Activated T-cell treated with anti-CD3 and anti-CD28 coated beads, Interleukin-2, amount 50 U/mL, for 24 hours (primary cell): ENCODE measurements at places on chromosomes 11 and 22.

- peak; percentile 29 for DNase-seq
Measured at GRCh38 chr11:5380740-5381342, 2.8 kb upstream of the OR51M1 start.

GRCh38 chr11:105861225-105861624 lies 160.8 kb downstream of the MSANTD4 start:
- DNase-seq, result no peak

DNA sequence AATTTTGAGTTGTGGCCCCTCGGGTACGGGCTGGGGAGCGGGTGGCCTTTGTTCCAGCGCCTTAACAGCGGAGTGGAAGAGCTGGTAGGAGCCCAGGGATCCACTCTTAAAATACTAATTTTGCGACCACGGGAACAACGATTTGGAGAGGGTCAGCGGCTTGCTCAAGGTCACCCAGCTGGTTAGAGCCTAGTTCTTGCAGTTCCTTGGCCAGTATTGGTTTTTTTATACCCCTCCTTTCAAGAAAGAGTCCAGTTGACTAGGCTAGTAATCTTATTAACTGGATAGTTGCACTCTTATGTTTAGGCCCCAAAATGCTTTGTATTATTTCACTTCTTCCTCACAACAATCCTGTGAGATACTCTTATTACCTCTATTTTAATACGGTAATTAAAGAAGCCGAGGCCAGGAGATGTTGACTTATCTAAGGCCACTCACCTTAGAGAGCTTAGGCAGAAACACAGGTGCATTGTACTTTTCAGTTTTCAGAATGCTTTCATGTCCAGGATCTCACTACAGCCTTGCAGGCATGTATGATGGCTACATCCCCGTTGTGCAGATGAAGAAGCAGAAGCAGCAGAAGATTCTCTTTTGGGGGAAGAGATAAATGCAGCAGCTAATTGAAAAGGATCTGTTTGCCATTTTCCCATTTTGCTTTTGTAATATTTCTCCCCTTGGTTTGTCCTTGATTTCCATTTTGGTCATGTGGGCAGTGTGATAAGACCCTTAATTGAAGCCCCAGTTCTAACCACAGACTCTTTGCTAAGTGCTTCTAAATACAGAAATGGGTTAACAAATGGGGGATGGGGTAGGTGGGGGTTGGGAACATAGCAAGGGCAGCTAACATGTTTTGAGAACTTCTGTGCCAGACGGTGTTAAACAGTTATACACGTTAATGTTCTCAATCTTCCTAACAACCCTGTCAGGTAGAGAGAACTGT lies 1.4 kb downstream of the SREBF2 start:
- no peak for DNase-seq

- no peak for DNase-seq
Measured at GRCh38 chr11:123211149-123211852, 16.3 kb upstream of the CLMP start.

- no peak for DNase-seq
Measured at GRCh38 chr11:115222863-115223530, 281.2 kb downstream of the CADM1 start.

DNA sequence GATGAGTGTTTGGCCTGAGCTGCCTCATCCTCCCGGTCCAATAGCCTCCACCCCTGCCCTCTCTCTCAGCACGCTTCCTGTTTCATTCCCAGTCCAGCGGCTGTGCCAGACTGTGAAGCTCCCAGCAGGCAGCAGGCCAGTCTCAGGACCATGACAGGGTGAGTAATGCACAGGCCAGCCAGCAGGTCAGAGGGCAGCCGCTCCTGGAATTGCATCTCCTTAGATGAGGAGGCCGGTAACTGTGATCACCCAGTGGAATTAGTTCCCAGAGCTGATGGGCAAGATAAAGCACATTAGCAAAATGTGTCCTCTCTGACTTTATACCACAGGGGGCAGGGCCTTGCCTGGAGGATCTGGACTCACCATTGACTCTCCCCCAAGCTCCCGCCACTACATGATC lies 251.2 kb downstream of the ETS1 start:
- DNase-seq, result no peak

DNA sequence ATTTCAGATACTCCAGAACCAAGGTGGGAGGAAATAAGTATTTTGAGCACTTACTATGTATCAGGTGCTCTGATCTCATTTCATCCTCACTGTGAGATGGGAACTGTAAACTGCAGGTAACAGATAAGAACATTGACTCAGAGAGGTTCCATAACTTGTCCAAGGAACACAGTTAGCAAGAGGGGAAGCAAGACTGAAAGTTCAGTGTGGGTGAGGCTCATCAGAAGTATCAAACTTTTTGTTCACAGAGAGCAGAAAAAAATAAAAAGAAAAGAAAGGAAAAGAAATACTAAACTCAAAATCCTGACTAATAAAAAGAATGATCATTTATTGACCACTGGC lies 37.1 kb downstream of the RAB30 start:
- DNase-seq, result no peak

GRCh38 chr22:28904211-28904896 lies 21.0 kb downstream of the ZNRF3 start:
- DNase-seq, result no peak

DNA sequence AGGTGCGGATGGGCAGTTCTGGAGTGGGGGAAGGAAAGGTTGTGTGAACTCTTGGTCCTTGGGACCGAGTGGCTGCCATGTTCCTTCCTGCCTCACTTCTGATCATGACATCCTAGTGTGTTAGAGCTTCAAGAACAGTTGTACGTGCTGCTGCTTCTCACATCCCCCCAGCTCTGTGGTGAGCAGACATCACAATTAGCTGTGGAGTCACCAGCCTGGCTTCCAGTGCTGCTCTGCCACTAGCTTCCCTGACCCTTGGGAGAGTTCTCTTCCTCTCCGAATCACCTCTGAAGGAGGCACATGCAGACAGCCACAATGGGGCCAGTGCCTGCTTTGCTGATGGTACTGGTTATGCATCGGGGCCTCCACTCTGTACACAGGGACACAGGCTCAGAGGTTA lies 6.2 kb upstream of the RAB1B start:
- no peak for DNase-seq

- peak; percentile 46 for DNase-seq
Measured at GRCh38 chr11:35390737-35391682, 28.3 kb downstream of the SLC1A2 start.

- no peak for DNase-seq
Measured at GRCh38 chr11:11521306-11522002, 100.4 kb downstream of the GALNT18 start.

DNA sequence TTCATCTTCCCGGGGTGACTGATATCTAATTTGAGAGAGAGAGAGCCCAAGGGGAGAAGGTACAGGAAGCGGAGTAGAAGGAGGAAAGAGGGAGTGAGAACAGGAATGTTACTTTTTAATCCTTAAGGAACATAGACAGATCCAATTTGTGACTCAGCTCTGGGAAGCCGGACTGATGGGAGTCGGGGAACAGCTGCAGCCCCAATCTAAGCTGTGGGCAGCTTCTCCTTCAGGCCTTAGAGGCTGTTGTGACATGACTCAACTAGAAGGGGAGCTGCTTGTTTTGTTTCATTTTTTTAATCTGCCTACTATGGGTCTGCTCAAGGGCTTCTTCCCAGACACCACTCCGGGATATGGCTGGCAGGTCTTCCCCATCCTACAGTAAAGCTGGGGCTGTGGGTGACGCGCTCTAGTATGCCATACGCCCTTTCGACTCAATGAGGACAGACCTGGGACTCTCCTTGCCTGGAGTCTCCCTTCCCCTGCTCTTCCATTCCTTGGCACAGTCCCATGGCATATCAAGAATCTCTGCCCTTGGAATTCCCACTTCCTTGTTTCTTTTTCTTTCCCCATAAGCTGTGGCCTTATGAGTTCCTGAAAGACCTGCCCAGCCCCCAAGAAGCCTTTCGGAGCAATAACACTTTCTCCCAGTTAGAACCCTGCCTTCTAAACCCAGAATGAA lies 103.3 kb upstream of the AKIP1 start:
- DNase-seq, result no peak

- DNase-seq, result peak; percentile 42
Measured at GRCh38 chr22:45129703-45130524, 33.8 kb upstream of the NUP50 start.

- no peak for DNase-seq
Measured at GRCh38 chr22:31102441-31103081, 4.8 kb downstream of the SELENOM start.

- DNase-seq, result no peak
Measured at GRCh38 chr11:78647986-78648875, 73.6 kb upstream of the NARS2 start.

- no peak for DNase-seq
Measured at GRCh38 chr11:61802605-61803004, 9.9 kb downstream of the FEN1 start.

- no peak for DNase-seq
Measured at GRCh38 chr11:68963779-68964178, 17.0 kb downstream of the MRGPRD start.

- DNase-seq, result peak; percentile 6
Measured at GRCh38 chr22:20354238-20354975, 34.5 kb upstream of the DGCR6L start.

DNA sequence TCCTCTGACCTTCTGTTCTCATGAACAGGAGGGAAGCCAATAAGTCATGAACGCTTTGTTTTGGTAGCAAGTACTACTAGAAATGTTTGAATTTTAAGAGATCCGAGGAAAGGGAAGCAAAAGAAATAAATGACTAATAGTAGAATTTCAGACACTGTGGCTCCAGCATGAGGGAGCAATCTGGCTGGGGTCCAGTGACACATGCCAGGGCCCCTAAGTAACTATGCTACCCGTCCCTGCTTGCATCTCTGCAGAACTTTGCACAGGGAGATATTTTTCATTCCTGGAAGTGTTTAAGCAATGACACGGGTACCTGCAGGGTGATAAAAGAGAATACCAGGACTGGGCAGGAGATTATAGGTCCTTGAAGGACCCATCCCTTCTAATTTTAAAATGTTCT lies 7.3 kb upstream of the ADAMTS8 start:
- DNase-seq, result no peak

DNA sequence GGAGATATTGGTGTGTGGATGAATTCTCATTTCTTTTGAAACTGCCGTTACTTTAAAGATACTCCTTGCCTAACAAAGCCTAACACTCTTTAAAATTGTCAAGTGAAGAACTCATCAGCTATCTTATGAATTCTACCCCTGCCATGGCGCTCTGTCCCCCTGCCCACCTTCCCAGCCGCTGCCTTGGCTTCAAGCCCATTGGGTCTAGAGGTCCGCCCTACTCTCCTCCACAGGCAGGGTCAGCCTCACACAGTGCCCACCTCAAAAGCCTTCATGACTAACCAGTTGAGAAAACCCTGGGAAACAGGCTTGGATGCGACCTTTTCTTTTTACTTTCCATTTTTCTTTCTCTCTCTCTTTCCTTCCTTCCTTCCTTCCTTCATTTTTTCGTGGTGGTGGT lies 128.6 kb downstream of the RRAS2 start:
- DNase-seq, result no peak

DNA sequence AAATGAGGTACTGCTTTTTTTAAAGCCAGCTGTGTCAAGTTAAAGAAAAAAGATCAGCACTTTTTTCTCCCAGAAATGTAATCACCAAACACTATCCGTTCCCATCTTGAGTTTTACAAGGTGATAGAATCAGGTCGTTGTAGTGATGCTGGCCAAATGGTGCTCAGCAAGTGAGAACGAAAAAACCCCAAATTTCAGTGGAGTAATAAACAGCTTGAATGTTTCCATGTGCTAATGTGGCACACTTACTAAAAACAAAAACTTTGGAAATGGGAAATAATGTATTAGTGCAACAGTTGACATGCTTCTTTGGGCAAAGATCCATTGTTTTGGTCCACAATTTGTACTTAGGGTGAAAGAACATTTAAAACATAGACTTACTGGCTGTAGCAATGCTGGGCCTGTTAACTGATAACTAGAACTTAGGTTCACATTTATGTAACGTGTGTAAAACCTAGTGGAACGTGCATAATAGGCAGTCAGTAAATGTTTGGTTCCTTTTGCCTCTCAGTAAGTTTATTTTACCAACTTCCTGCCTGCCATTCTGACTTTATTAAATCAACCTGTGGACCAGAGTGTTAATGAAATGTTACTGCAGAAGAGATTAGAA lies 15.4 kb upstream of the GDPD4 start:
- no peak for DNase-seq

- DNase-seq, result no peak
Measured at GRCh38 chr22:27197052-27197451, 539.7 kb downstream of the MIAT start.

GRCh38 chr11:61855939-61856680 lies 28.0 kb downstream of the FADS2 start:
- no peak for DNase-seq

DNA sequence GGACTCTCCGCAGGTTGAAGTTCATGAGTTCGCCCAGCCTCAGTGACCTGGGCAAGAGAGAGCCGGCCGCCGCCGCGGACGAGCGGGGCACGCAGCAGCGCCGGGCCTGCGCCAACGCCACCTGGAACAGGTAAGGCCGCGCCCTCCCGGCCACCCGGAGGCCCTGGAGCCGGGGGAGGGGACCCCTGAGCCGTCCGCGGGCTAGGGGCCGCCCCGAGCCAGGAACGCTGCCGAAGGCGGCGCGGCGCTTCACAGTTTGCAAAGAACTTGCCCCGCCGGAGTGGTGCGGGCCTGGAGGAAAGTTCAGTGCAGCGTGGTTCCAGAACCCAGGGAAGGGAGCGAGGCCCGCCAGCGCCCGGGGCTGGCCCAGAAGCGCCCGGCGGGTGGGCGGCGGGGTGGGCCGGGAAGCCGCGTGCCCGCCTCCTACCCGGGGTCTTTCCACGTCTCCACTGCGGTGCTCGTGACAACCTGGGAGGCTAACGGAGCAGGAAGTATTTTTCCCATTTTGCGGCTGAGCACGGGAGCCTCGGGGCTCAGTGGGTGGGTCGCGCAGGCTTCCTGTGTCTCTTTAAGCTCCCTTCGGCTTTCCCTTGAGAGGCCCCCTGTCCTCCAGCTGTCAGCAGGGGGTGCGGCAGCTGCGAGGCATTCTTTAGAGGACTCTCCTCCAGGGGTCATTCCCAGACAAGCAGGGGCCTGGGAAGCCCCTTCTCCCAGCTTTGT lies 635 bp downstream of the PRR5 start:
- DNase-seq, result no peak

GRCh38 chr11:111976767-111977145 lies 39.6 kb downstream of the DIXDC1 start:
- no peak for DNase-seq

- DNase-seq, result no peak
Measured at GRCh38 chr22:38141217-38141973, 30.9 kb upstream of the BAIAP2L2 start.

DNA sequence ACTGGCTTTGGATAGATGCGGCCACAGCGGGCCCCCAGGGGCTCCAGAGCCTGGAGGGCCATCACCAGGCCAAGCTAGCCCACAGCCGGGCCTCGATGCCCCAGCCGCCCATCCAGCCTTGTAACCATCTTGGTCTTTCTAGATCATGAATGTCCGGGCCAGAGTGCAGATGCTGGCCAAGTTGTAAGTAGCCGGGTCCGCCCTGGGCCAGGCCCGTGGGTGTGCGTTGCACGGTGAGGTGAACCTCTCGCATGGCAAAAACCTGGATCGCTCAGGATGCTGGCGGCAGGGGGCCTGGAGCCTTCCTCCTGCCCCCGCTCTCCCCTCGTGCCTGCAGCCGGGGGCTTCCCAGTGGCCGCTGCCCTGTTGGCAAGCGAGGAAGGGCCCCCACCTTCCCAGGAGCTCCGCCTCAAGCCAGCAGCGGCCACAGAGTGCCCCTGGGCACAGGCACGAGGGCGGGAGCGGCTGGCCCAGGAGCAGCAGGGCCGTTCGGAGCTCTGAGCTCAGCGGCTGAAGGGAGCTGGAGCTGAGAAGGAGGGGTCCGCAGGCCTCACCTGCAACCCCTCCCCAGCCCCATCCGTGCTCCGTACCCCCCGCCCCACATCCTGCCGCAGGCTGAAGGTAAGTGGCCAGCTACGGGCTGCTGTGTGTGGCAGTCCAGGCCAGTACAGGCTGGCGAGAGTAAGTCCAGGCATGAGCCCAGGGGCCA lies 10.9 kb upstream of the MRPL23 start:
- no peak for DNase-seq
